ENCODE measurements at places on chromosomes 7 and 10.

GRCh38 chr7:144527051-144527471, 123.6 kb upstream of the NOBOX start:
- no peak for DNase-seq

- DNase-seq: no peak
Observed at GRCh38 chr7:81366546-81366945, 403.3 kb downstream of the HGF start.

- DNase-seq: no peak
Observed at GRCh38 chr10:48520184-48520506, 84.7 kb downstream of the ARHGAP22 start.

GRCh38 chr7:138008588-138009349, 6.9 kb upstream of the CREB3L2 start:
- no peak for DNase-seq

- no peak for DNase-seq
Observed at GRCh38 chr10:51384971-51385370, 310.7 kb downstream of the PRKG1 start.

DNA sequence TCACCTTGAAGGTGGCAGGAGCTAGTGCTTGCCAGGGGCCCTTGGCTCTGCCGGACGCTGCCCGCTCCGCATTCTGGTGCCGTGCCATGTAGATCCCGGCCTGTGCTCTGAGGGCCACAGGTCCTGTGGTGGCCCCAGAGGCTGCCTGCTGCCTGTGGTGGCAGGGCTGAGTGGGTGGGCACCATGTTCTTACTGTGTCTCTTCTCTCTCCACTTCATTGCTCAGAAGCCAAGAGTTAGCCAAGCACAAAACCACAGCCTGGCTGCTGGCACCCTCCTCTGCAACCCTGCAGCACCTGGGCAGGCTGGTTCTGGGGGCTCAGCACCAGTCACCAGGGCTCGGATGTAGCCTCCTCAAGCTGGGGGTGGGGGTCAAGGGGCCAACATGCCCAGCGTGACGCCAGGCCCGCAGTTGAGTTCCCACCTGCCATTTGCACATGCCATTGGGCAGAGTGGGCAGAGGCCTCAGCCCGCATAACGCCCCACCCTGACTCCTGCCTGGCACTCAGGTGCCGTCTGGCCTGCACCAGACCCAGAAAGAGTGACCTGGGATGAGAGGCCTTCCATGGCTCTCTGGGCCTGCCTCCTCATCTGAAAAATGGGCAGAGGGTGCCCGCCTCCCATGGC, 16.3 kb downstream of the ZMIZ1 start:
- no peak for DNase-seq

DNA sequence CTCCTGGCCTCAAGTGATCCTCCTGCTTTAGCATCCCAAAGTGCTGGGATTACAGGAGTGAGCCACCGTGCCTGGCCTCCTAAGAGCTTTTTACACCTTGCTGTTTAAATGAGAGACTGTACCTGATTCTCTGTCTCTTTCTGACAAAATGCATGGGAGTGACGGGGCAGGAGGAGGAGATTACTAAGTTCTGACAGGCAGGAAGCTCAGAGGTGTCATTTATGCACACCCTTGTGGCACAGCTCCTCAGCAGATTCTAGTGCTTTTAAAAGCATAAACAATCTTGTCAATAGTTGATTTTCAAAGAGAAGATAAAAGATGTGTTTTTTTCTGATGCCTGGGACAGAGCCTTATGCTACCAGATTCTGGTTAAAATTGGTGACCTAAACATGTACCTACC, 39.7 kb upstream of the STEAP4 start:
- no peak for DNase-seq

GRCh38 chr7:26013551-26014083, 138.4 kb upstream of the NFE2L3 start:
- DNase-seq: no peak

DNA sequence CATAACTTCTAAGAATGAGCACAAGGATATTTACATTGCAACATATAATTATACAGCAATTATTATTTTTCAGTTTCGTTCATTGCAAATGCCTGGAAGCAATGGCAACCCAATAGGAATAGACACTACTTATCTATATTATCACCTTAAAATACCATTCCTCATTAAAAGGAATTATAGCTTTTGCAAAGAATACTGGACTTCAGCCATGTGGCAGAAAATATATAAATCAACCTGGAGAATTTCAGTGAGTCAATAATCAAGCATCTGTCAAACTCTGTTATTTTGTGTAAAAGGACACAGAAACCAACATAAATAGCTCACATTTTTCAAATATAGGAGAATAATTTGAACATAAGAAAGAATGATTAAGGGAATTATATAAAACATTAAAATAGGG, 96.1 kb upstream of the SEMA3C start:
- no peak for DNase-seq

GRCh38 chr10:44668336-44668735, 242.8 kb upstream of the TMEM72 start:
- no peak for DNase-seq

- DNase-seq: no peak
Observed at GRCh38 chr7:132130497-132130896, 445.8 kb downstream of the PLXNA4 start.

- DNase-seq: no peak
Observed at GRCh38 chr10:43054593-43054992, 22.3 kb upstream of the RET start.

DNA sequence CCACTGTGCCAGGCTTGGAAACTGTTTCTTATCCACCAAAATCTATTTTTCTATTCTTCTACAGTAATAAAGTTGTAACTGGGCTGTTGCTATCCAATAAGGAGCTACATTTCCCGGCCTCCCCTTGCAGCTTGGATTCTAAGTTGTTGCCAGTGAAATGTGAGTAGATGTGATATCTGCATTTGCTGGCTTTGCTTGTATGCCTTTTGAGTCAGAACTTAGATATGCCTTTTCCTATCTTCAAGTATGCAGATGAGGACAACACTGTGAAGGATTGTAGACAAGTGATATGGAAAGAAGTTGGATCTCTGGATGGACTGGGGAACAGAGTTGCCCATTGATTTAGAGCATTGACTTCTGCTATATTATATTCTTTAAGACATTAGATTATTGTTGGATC, 236.9 kb downstream of the REEP3 start:
- DNase-seq: no peak

DNA sequence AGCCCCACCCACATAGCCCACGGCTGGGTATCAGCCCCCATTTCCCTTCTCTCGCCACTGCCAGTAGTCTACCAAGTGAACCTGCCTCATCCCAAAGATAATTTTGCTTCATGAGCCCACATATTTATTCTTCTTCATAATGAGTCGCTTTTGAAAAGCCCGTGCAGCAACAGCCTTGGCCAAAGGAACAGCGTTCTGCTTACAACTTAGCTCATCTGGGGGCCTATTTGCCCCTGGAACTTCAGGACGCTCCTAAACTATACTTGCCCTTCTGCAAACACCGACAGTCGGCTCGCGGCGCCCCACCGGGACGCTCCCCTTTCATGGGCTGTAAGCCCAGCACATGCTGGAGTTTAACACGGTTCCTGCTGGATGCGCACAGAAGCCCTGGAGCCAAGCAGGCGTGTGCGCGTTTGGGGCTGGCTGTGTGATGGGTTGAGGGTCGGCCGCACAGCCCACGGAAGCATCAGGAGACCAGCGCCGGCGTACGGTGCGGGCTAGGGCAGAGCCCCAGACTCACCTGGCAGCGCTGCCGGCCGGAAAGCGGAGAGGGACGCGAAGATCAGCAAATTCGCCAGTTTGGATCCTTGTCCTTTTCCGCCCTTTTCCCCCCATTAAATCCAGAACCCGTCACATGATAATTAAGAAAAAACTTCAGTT, 370 bp downstream of the TMEM60 start:
- no peak for DNase-seq

Measured in activated CD8-positive, alpha-beta memory T cell treated with anti-CD3 and anti-CD28 coated beads for 4 hours (primary cell).